Mucosa of gallbladder (tissue), 1 donor: ENCODE measurements at places on chromosomes 12 and 14.

DNA sequence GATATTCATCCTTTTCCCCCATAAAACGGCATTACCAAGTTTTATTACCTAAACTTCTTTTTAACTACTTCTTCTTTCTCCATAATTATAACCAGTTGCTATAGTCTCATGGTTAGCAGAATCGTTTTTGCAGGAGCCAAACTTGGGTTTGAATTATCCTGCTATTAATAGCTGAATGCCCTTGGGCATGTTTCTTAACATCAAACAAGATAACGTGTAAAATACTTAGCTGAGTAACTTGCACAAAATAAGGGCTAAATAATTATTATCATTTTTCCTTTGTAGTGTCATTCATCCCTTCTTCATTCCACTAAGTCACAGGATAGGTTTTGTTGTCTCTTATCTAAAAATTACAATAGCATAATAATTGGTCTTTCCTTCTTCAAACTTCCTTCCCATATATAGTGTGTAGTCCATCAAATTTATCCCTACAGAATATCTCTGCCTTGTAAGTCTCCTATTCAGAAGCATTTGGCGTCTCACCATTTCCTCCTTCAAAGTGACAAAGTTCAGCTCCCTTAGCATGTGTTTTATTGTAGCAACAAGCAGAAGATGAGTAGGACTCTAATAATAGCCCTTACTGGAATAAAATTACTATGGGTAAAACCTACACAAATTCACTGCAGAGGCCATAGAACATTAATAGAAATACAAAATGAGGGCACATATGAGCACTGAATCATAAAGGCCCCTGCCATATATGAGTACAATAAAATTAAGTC is 63.8 kb downstream of the FAR2 start:
- DNase-seq: no peak

DNA sequence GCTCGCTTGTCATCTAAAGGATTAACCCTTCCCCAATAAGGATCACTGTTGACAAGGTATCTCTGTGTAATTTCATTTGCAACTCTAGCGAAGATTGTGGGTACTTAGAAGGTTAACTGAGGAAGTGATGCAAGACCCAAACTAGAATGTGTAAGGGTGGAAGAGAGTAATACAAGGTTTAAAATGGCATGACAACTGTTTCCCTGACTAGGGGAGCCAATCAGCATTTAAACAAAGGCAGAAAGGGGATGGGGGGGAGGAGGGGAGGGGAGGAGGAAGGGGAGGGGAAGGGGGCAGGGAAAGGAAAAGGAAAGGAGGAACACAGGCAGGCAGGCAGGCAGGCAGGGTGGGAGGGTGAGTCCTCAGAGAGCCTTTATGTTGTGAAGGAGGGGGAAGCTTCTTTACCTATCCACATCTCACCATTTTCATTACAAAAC is 31.1 kb downstream of the NRDE2 start:
- no peak for DNase-seq

DNA sequence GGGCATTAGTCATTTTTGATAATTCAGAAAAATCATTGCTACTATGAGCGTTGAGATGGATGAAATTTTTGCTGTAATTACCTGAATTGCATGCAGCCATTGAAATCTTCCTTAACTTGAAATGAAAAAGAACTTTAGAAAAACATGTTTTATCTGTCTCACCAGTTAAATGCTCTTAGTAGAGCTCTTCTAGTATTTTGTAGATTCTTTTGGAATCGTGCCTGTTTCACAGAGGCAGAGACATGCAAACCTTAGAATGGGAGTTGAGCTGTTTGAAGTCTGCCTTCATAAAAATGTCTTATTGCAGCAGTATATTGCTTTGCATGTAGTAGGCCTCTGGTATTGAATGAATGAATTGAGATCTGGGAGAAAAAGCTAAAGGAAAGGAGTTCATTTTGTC is 4.2 kb downstream of the PEX5 start:
- no peak for DNase-seq

GRCh38 chr14:35196571-35196970 is 74.2 kb downstream of the PRORP start:
- DNase-seq: no peak

DNA sequence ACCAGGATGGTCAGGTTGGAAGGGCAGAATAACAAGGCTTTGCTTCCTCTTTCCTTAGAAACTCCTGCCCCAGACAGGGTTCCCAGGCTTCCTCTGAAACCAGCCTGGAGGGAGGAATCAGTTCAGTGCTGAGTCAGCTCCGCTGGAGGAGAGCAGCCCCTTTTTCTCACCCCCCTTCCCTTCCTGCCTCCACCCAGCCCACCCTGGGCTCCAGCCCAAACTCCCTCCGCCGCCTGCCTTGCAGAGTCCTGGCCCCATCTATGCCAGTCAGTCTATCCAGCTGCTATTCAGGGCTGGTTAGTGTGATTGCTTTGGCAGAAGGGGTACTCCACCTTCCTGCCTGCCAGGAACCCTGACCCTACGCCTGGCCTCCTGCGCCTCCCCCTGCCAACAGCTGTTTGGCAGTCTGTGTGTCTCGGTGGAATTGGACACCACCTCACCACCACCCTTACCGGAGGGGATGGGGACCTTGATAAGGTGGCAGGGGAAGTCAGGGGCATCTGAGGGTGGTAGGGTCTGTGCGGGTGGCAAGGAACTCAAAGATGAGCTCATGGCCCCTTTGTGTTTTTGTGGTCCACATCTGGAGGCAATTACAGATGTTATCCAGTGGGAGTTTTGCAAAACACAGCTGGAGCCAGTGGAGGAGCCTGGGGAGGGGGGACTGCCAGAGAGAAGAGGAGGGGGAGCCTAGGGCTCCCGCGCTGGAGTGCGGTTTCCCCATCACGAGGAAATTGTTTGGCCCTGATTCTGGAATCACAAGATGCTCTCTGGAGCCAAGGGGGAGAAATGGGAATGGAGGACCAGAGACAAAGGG is 12.2 kb downstream of the MMP14 start:
- peak; percentile 65 for DNase-seq

GRCh38 chr12:49055092-49055491 is 5.5 kb downstream of the KMT2D start:
- DNase-seq: no peak

DNA sequence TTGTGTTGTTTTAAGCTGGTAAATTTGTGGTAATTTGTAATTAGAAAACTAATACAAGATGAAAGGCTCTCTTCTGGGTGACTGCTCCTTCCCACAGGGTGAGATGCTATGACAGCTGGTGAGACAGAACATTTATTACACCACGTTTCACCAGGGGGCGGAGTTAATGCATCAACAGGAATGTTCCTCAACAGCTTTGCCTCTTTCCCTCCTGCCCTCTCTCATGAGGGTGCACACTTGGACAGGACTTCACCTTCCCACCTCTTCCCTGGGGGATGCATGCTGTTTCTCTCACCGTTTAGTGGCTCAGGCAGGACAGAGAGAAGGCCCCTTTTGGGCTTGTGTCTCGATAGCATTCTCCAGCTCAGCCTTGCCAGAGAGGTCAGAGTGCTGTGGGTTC is 13.4 kb upstream of the PPP1R1A start:
- DNase-seq: no peak

- no peak for DNase-seq
Measured at GRCh38 chr12:5582541-5582940, 150.6 kb downstream of the NTF3 start.

GRCh38 chr12:126191031-126191891 is 1126.0 kb downstream of the AACS start:
- peak; percentile 37 for DNase-seq
